ENCODE measurements at places on chromosomes 3 and 15.

DNA sequence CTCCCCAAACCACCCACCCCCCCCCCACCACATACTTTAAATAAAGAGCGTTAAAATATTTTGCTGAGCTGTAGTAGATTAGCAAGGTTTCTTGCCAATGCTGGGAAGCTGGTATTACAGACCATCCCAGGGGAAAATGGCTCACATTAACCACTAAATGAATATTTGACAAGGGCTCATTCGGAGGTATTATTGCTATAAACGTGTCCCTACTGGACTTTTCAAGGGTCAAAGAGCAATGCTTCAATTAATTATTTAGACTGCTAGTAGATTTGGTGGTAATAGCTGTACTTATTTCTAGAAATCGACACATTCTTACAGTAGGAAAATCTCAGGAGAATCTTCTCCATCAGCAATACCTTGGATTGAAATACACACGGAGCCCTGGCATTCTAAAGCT, 5.2 kb downstream of the SOX2 start:
- no peak for DNase-seq

- no peak for DNase-seq
Measured at GRCh38 chr15:78102211-78102610, 9.8 kb downstream of the SH2D7 start.

DNA sequence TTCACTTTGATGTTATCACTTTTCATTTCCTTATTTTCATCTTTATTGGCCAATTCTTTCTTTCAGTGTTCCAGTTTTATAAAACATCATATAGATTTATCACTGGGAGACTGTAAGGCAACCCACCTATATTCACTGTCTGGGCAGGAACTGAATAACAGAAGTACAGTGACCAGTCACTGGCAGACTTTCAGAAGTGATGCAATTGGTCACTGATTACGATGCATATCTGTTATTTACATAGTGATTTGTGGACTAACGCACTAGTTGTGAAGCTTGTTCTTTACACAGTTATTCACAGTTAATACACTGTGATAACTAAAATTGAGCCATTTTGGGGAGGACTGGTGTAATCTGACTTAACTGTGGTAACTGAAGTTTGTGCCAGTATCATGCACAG, 190.2 kb upstream of the DPH6 start:
- DNase-seq: no peak

GRCh38 chr3:142239421-142239820, 14.0 kb upstream of the GK5 start:
- DNase-seq: no peak

DNA sequence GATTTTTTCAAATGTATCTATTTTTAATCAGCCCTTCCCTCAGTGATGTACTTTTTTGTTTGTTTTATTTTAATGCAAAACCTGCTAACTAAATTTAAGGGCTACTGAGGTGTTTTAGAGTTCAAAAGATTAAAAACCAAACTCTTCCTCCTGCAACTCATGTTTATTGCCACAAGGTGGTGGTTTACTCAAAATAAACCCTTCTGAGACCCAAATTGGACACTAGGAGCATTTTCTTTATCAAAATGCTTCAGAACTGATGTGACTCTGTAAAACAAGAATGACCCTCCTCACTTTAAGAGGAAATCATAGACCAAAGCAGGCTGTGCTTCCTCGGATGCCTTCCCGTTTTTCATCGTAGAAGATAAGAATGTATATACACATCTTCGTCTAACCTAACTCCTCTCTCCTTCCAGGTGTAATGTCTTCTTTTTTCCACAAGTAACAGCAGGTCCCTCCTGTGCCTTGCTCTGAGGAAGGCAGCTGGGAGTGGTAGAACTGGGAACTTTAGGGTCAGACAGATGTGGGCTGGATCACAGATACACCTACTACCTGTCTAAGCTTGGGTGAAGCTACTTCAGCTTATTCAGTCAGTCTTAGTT, 2.9 kb upstream of the NME9 start:
- DNase-seq: no peak

DNA sequence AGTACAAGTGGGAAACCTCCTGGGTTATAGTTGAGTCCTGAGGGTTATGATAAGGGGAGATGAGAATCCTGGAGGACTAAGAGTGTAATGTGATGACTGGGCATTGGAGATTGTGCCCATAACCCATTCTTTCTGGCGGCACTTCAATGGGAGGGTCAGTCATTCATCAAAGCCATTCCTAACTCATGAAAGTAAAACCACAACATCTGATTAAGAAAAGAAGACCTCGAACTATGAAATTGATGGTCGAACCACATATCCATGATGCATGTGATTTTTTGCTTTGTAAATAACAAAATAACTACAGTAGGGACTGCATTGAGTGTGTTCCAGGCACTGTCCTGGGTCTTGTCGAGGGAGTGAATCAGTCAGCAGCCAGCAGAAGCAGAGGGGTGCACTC, 215.1 kb downstream of the SHQ1 start:
- DNase-seq: no peak

All from activated CD8-positive, alpha-beta memory T cell treated with anti-CD3 and anti-CD28 coated beads for 1 hour (primary cell).